Nucleus accumbens (tissue), 56 donors: ENCODE measurements at places on chromosomes 2 and 18.

DNA sequence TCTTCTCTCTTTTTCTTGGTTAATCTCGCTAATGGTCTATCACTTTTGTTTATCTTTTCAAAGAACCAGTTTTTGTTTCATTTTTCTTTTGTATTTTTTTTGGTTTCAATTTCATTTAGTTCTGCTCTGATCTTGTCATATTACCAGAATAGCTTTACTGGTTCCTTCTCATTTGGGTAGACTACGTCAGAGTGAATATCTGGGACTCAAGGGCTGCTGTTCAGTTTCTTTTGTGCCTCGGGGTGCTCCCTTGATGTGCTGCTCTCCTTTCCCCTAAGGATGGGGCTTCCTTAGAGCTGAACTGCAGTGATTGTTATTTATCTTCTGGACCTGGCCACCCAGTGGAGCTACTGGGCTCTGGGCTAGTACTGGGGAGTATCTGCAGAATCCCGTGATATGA, 29.4 kb upstream of the IL1RN start:
- DNase-seq, result no peak

DNA sequence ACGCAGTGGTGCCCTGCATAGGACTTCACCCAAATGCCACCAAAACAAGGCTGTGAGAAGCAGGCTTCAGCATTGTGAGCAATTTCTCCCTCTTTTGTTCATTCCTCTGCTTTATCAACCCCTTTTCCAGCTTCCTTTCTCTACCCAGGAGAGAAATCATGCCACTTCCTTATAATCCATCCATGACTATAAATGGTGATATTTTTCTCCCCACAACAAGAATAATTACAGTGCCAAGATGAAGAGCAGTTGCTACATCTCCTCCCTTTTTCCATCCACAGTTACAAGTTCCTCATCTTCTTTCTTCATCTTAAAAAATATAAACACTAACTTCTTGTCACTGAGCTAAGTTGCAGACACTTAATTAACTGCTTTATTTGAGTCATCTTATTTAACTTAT, 167.2 kb downstream of the ANTXR1 start:
- no peak for DNase-seq

DNA sequence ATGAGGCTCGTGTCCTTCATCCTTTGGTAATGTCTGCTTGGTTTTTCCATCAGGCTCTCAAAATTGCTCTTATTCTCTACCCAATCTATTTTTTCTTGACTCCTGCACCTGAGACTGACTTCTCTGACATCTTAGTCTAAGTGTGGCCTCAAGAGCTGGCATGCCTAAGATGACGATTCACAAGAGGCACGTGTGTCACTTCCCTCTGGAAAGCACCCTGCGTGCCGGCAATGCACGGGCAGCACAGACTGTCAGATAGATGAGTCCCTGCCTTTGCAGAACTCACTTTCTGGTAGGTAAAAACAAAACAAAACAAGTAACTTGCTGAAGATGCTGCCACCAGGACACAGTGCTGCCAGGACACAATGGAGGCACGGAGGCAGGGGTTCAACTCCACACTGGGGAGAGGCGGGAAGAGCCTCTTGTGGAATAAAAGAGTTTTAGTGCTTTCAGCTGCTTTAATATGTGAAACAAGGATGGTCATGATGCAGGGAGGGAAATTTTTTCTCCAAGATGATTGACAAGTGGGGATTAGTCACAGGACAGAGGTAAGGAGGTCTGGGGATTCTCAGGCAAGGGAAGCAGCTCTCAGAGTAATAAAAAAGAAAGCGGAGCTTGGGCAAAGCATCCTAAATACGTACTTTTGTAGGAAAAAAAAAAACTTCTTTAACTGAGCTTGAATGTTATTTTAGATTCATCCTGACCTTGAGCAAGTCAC, 27.3 kb downstream of the CYB5A start:
- no peak for DNase-seq

GRCh38 chr18:42268798-42269197, 313.8 kb downstream of the PIK3C3 start:
- DNase-seq, result no peak

- DNase-seq, result no peak
These were observed 327.5 kb downstream of the PTPRM start for GRCh38 chr18:7894592-7894991.

- DNase-seq, result no peak
These were observed 3.3 kb upstream of the TMEM18 start for GRCh38 chr2:680496-680895.

DNA sequence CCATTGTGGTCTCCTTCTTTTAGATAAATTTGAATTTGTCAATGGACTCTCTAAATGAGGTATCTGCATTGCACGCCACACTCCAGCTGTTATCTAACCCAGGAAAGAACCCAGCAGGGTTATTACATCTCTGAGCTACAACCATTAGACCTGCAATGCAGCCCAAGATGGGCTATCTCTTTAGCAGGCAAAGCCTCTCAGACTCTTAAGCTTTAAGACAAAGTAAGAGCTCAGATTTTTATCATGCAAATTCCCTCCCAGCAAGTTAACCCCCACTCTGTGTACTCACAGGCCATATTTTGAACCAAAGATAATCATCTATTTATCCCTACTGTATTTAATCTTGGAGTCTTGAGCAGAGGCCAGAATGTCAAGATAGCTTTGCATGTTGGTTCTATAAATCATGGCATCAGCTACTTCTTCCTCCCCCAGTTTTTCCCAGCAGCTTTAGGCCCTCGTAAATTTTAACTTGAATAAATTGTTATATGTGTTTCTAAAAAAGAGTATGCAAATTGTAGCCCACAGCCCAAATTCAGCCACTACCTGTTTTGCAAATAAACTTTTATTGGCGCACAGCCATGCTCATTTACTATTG, 273.7 kb upstream of the PKDCC start:
- DNase-seq, result no peak

DNA sequence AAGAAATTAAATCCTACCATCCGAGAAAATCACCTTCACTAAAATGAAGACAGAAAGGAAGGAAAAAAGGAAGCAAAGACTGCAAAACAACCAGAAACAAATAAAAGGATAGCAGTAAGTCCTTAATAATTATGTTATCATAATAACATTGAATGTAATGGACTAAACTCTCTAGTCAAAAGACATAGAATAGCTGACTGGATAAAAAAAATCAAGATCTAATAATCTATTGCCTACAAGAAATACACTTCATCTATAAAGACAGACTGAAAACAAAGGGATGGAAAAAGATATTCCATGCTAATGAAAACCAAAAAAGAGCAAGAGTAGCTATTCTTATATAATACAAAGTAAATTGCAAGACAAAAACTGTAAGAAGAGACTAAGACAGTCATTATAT, 48.5 kb upstream of the SGPP2 start:
- DNase-seq, result no peak

DNA sequence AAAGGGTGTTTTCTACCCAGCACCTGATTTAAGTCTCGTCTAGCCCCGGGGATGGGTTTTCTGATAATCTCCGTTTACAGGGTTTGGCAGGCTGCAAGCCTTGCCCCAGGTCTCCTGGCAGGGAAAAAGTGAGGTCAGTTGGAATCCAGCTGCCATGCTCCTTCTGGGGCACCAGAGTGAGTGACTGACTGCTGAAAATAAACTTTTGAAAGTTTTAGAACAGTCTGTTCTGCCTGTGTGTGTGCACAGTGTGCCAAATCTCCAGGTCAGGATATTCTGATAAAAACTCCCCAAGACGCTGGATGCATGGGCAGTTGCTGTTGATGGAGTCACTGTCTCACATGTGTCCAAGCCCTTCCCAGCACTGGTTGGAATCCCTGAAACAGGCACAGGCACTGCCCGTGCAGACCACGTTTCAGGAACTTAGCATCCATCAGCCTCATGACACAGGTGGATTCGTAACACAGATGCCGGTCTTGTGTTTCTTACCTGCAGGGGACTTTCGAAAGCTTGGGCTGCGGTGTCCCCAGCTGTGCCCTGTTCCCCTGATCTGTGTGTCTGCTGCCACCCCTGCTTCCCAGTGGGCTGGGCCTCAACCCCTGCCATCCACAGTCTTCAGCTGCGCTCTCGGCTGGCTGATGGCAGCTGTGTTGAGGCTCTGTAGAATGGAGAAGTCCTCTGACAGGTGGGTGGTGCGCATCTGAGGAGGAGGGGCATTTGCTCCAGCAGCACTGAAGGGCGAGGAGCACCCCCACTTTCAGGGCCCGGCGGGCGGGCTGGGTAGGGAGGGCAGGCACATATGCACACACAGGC, 65.0 kb downstream of the SH3RF3 start:
- DNase-seq, result no peak

- no peak for DNase-seq
These were observed 253.5 kb upstream of the TRIB2 start for GRCh38 chr2:12463189-12463588.

DNA sequence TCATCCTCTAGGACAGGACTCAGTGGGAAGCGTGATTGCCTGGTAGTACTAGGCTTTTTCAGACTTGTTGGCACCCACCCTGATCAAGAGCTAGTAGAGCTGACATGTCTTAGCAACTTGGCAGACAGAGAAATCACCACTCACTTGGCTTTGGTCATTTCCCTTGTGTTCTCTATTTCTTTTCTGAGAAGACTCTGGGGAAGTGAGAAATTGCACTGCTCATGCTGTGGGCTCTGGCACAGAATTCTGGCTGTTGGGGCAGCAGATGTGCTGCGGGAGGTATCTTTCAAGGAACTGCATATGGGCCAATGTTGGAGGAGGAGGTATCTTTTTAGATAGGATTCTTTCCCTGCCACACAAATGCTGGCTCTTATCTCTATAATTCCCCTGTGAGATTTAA, 529.1 kb upstream of the MEX3C start:
- DNase-seq, result no peak

DNA sequence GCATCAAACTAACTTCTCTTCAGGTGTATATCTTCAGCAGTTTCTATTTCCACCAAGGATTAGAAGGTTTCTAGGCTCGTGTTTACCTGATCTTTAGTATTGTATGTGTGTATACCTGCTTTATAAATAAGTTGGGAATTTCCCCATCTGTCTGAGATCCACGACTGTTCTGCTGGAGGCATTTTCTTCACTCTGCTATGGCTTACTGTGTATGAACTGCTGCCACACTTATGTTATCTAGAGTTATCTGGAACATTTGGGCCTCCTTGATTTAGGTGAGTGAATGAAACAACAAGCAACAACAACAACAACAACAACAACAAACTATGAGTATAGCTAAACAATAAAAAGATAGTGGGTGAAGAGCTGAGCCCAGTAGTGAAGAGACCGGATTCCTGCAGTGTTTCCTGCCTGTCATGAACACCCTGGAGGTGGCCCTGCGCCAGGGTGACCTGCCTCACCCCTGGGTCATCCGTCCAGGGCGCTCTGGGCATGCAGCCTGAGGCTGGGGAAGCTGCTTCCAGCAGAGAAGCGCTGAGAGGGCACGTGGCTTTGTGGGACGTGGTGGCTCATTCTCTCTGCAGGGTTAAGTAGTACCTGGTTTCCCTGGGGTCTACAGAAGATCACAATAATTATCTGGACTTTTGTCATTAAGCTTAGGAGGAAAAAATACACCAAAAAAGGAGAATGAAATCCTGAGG, 56.1 kb upstream of the GATA6 start:
- no peak for DNase-seq

GRCh38 chr2:60098996-60099395, 454.5 kb downstream of the BCL11A start:
- DNase-seq, result no peak

DNA sequence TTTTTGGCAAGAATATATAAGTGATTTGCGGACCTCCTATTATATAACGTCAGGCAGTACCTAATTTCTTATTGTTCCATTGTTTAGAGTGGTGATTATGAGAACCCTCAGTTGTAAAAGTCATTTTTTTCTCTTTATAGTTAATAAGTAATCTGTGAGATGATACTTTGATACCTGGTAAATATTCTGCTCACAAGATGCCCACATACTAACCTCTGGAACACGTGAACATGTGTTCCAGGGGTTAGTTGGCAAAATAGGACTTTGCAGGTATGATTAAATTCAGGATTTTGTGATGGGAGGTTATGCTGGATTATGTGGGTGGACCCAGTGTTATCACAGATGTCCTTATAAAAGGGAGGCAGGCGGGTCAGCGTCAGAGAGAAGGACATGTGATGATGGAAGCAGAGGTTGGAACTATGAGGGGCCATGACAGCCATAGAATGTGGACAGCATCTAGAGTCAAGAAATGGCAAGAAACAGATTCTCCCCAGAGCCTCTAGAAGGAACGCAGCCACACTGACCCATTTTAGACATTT, 16.8 kb downstream of the MAIP1 start:
- DNase-seq, result no peak

- DNase-seq, result no peak
These were observed 66.5 kb upstream of the TNFRSF11A start for GRCh38 chr18:62258616-62259015.

DNA sequence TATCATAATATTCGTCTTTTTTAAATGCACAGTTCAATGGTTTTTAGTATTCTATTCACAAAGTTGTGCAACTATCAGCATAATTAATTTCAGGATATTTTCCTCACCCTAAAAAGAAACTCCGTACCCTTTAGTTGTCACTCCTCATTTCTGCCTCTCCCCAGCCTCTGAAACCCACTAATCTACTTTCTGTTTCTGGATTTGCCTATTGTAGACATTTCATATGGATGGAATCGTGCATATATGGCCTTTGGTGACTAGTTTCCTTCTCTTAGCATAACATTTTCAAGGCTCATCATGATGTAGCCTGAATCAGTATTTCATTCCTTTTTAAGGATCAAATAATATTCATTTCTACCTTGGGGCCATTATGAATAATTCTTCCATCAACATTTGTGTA, 18.5 kb downstream of the NEURL3 start:
- DNase-seq, result no peak

DNA sequence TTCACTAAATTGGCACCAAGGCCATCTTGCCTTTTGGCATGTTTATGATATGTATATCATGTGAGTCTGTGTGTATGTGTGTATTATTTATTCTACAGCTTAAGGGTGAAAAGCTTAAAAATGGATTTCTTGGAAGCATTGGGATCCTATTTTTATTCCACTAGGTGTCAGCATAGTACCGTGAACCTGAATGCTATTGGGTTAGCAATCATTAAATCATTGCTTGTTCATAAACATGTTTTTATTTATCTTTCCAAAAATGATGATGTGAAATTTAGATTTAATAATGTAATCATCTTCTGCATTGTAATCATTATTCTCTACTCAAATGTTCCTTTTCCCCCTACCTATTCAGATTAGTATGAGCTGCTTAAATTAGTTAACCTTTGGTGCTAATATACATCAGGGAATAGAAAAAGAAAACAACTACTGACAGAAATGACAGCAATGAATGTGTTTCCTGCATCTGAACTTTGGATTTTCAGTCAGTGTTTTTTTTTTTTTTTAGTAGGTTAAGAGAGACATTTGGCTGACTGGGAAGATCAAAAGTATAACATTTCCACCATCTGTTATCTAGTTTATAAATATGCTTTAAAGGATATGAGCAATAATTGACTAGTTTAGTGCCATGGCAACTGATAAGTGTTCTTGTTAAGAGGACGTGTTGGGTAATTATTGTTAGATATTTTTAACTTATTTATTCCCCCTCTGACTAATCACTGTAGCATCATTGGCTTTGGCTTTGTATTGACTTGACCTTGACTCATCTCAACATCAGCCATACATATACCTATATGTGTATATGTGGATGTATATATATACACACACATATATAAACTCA, 14.1 kb upstream of the ZSWIM2 start:
- no peak for DNase-seq
